ENCODE measurements at places on chromosomes 6 and 20.

GRCh38 chr20:37711001-37711400, 17.2 kb downstream of the CTNNBL1 start:
- no peak for DNase-seq

DNA sequence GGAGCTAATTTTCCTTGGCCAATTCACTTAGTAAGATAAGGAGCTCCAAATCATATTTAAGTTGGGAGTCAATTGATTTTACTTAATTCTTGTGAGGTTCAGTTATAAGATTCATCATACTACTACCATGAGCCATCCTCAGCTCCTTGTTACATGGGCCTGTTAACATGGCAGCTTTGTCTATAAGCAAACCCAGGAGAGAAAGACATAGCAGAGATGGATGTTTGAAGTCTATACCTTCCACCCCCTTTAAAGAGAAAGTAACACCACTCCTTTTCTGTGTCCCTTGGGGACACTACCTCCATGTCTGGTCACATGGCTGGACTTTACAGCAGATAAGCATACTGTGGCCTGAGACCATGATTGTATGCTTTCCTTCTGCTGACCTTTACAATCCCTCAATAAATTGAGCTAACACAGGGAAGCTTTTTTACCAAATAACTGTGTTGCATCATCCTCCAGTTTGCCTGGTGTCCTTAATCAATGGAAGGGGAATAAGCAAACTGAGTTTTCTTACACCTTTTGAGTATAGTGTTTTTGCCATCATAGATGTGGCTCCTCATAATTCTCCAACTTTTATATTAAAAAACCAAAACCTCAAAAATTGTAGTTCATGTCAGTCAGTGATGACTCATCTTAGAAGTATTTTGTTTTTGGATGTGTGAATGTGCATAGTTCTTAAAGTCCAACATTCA, 9.8 kb upstream of the ZNFX1 start:
- DNase-seq, result no peak

DNA sequence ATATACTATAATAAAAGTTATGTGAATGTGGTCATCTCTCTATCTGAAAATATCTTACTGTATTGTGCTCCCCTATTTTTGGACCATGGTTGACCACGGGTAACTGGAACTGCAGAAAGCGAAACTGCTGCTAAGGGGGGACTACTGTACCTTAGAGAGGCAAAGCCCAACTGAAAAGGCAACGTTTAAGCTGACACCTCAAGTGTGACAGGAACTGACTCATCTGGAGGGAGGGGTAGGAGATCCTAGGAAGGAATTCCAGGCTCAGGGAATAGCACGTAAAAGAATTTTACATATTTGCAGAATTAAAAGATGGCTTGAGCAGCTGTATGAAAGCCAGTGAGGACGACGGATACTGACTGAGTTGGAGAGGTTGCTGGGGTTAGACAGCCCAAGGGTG, 34.8 kb downstream of the ELOVL2 start:
- peak; percentile 2 for DNase-seq

DNA sequence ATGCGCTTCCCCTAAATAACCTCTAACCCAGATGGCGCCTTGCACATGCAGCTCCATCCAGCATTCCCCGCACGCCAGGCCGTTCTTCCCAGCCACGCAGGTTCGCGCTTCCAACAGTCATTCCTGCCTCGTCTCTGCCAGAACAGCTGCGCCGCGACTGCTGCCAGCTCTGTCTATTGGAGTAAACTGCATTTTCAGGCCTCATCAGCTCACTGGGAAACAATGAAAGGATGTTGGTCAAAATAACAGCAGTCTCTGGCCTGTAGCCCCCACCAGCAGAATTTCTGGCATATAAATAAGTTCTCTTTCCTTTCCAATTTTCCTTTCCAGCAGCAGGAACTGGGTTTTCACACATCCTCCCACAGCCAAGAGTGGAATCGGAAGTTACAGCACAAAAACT, 14.6 kb downstream of the NRSN1 start:
- no peak for DNase-seq

GRCh38 chr6:157232161-157232895, 91.0 kb downstream of the TMEM242 start:
- DNase-seq, result no peak

DNA sequence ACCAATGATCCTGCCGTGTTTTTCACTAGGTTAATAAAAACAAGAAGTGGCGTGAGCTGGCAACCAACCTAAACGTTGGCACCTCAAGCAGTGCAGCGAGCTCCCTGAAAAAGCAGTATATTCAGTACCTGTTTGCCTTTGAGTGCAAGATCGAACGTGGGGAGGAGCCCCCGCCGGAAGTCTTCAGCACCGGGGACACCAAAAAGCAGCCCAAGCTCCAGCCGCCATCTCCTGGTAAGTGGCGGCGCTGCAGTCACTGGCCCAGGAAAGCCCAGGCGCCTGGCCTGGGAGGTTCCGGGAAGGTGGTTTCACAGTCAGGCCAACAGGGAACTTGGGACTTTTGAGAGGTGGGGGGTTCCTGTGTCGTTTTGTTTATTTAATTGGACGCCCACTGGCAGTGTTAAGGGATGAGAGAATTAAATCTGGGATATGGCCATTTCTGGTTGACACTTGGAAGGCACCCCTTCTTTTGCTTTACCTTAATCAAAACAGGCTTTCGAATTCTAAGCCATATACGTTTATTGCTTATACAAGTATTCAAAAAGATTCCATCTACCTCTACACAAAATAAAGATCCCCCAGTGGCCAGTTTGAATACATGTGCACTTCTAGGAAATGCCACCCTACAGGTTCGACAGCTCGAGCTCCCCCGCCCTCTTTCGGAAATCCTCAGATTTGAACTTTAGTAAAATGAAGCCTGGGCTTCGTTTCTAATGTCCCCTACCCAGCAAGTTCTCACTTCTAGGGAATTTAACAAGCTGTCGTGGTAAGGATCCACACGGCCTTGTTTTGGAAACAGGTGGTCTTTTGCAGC, 138.9 kb downstream of the TMEM242 start:
- peak; percentile 25 for DNase-seq

Measured in GM04504 (cell line).